ENCODE measurements at places on chromosomes 2 and 18.

DNA sequence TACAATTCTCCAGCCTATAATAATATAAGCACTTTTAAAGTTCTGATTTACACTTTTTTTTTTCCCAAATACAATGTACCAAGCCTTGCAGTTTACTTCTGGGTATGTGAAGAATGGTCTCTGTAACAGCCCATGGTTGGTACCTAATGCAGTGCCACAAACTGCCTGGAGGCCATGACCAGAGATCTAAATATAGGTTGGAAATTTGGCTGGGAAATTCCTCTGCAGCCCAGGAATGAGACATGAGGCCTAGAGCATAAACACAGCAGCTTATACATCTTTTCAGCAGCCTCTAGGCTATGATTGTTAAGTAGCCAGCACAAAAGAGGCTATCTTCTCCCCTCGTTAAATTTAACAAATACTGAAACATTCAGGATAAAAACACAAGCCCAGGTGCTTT is 432.0 kb upstream of the FAM98A start:
- DNase-seq, result no peak

DNA sequence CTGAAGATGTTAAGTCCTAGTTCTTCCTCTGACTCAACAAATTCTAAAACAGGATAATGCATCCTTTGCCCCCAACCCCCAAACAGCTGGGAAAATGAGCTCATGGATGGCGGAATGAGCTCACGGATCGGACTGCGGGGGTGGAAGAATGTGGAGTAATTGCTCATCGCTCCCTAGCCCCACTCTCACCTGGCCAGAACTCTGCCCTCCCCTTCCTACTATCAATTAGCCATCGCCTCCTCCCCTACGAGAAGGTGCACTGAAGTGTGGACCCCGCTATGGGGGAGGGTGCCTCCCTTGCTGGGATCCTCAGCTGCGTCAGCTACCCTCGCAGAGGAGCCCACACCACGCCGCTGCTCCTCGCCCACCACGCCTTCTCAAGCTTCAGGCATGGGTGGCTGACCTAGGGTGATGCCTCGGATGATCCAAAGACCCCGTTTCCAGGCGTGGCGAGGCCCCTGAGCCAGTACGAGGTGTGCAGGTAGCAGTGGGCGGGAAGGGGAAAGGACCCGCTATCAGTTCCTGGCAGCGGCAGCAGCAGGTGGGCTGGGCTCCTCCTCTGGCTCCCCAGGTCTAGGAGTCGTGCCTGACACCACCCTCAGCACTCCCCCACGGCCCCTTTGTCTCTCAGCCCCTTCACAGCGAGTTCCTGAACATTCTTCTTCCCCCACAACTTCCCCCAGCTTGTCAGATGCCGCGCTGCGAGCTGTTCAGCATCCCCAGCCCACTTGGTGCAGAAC is 82.1 kb upstream of the POMC start:
- peak; percentile 24 for DNase-seq

DNA sequence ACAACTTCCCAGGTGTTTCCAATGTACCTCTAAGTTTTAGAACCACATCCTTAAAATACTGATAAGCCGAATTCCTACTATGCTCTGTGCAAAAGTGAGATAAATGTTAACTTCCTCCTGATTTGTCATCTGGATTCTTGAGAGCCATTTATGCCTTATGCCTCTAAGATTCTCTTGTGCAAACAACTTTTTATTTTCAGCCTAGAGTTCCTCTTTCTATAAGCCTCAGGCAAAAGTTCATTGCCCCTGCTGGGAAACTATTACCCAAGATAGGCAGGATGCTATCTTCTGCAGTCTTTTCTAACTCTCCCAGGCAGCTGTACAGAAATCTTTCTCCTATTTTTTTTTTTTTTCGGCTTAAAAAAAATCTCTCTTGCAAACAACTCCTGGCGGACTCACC is 216.1 kb downstream of the KCNJ3 start:
- no peak for DNase-seq

DNA sequence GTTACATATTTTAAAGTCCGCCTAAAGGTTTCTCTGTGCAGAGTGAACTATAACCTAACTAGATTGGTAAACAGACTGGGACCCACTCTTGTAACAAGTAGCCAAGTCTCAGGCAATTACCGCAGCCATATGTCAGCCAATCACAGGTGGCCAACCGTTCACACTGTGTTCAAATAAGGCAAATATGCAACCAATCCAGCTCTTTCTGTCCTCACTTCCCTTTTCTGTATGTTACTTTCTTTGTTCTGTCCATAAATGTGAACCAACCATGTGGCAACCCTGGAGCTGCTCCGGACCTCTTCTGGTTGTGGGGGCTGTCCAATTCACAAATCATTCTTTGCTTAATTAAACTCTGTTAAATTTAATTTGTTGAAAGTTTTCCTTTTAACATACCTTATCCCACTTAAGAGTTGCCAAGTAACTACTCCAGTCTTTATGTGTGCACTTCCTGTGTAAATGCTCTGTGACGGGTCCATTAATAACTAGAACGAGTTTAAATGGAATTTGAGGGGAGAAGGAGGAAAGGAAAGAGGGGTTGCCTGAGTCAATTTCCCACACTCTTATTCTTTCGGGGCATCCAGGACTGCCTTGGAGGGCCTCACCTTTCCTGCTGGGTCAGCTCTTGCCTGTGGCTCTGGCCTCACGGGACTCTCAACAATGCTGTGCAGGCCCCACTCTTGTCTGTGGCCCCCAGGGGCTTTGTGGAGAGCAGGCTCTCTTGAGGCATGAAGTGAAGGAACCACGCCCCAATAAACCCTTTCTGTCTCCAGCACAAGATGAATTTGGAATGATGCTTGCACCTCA is 6.6 kb upstream of the RPL37A start:
- DNase-seq, result no peak

DNA sequence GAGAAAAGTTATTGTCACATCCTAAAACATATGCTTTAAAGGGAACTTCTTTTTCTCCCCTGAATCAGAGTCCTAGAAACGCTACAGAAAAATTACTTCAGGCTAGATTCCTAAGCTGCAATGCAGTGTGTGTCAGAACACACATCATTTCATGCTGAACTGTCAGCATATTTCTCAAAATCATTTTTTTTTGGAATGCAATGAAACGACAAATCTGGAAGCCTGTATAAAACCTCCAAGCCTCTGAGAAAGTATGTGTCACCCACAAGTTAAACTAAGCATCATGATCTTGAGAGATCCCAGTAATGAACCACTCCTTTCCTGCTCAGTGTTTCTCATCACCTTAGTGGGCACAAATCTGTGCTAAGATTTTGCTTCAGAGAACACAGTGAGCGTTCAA is 276.2 kb downstream of the ZNF521 start:
- no peak for DNase-seq

DNA sequence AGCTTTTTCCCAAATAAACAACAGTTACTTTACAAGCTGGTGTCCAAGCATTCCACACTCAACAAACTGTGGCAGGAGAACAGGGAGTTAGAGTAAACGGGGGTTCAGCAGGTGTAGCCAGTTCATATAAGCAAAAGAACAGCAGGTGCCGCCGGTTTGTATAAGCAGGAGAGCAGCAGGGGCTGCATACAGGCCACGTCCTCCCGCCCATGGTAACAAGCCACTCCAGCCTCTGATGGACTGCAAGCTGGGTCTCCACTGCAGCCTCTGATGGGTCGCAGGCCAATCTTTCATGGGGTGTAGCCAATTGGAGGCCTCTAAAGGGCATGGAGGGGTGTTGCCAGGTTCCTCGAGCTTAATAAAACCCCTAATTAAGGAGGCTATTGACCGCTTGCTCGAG is 189.3 kb downstream of the ANKRD30B start:
- no peak for DNase-seq

- peak; percentile 43 for DNase-seq
These were observed 89.2 kb upstream of the CTDP1 start for GRCh38 chr18:79590191-79591031.

GRCh38 chr2:38850045-38850444 is 25.7 kb downstream of the DHX57 start:
- DNase-seq, result no peak

GRCh38 chr2:170052151-170052550 is 125.8 kb upstream of the MYO3B start:
- no peak for DNase-seq

- no peak for DNase-seq
These were observed 139.0 kb downstream of the ANKRD44 start for GRCh38 chr2:197171582-197171981.

- no peak for DNase-seq
These were observed 55.1 kb downstream of the AAK1 start for GRCh38 chr2:69588403-69588802.

GRCh38 chr2:178392215-178392614 is 58.8 kb downstream of the PRKRA start:
- no peak for DNase-seq

GRCh38 chr18:74249181-74249968 is 42.4 kb downstream of the CYB5A start:
- DNase-seq, result no peak

GRCh38 chr18:30903566-30903965 is 139.0 kb downstream of the DSC3 start:
- DNase-seq, result no peak

DNA sequence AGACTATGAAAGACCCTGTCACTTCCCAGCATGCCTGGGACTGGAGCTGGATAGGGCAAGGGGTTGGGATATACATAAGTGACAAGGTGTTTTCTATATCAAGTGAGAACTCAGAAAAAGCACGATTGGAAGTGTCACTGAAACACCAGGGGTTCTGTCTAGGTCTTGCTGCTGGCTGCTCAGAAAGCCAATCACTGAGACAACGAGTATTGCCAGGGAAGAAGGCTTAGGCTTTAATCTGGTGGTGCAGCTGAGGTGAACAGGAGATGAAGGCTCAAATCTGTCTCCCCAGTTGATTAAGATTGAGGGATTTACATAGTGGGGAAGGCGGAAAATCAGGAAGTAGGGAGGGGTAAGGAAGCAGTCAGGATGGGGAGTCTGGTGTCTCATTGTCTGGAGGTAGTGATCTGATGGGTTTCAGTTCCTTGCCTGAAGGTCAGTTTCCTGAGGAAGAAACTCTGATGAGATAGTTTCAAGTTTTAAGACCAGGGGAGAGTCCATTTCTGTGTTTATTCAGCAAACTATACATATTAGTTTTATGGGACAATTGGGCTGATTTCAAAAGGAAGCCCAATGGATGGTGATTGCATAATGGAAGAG is 3.5 kb upstream of the C2orf74 start:
- DNase-seq, result no peak

- DNase-seq, result no peak
These were observed 948.5 kb downstream of the SLC4A3 start for GRCh38 chr2:220575963-220576362.

DNA sequence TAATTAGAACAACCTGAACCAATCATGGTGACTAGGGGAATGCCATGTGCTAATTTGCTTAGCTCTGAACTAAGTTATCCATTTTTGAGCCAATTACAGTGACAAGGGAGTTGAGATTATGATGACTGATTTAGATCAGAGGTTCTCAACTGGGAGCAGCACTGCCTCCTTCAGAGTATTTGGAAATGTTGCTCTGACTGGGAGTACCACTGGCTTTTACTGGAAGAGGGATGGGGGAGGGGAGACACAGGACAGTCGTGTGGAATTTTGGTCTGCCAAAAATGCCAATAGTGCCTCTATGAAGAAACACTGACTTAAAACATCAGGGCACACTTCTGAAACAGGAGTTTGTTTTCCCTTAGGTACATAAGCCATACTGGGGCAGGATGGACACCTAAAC is 48.1 kb upstream of the VPS54 start:
- no peak for DNase-seq

DNA sequence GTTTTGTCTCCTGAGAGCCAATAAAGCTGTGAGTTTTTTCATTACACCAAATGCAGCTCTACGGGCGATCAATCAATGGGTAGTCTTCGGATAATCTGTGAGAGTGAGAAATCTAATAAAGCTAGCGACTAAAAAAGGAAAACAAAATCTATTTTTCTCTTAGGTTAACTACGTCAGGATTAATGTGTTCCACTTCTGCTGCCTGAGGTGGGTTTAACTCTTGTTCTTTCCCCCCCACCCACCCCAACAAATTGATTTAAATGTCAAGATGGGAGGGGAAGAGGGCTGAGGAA is 63.0 kb upstream of the PSMD14 start:
- DNase-seq, result no peak

- DNase-seq, result no peak
These were observed 260.0 kb upstream of the ID2 start for GRCh38 chr2:8421658-8422449.

GRCh38 chr2:185802926-185803325 is 64.3 kb downstream of the FSIP2 start:
- no peak for DNase-seq

DNA sequence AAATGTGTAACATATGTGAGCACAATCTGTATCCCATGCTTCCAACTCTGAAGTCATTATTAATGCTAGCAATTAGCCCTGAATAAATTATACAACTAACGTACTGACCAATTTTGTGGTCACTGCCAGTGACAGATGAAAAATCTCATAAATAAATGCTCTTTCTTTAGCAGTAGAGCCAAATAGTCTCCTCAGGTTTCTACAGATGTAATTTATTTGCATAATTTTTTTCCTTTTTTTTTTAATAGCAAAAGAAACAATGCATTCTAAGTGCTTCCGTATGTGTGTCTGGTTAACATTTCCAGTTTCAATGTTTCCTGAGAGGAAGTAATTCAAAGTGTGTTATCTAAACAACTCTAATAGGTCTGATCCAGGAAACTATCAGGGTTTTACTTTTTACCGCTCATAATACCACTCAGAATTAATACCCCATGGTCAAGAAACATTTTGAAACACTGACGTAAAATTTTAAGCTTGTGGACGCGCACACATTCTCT is 108.4 kb downstream of the MEP1B start:
- DNase-seq, result no peak

DNA sequence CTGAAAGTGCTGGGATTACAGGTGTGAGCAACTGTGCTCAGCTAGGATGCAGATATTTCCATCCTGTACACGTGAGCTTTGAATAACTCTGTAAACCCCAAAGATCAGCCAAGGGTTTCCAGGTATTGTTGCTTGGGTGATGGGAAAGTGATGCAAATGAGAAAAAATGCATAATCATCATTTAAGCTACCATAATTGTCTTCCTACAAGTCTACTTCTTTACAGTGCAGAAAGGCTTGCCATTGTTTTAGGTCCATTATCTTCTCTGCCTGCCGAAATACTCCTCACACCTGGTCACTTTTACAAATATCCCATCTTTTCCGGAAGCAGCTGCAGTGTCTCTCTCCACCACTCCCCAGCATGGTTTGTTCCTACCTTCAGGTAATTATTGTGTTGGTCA is 259.8 kb upstream of the CCDC68 start:
- no peak for DNase-seq

DNA sequence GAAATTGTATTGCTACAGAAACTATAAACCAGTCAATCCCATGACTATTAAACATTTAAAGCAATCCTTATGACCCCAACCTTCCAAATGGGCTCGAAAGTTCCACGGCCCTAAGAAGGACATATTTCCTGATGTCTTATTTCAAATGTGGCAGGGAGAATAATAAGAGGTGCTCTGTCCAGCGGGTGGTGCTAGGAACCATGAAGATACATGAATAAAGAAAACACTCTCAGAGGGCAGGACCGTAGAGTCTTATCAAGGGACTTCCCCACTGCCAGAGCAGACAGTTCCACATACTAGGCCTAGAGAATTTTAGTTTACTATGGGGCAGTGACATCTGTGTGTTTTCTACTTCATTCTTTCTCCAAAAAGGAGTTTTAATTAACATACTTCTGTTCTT is 187.1 kb upstream of the PIK3C3 start:
- DNase-seq, result no peak

Measured in glutamatergic neuron (in vitro differentiated cells).